ENCODE measurements at places on chromosomes 3 and 15. TPM values are rescaled to one million over a fixed set of nuclear protein-coding genes. Genes with fewer than 3 reads are reported as not detected.
A peak's percentile ranks its signal among the peaks of the same experiment; 100 is the strongest.

GRCh38 chr3:32945136-32945535 lies 6.3 kb upstream of the CCR4 start:
- no peaks in the 10 kb centered on the region for H3K4me1 ChIP-seq
- H3K27me3 ChIP-seq, result no peaks in the 10 kb centered on the region
- H3K36me3 ChIP-seq, result no peaks in the 10 kb centered on the region
- no peak overlapping the region for H3K27ac ChIP-seq
- peak; percentile 45 for DNase-seq

DNA sequence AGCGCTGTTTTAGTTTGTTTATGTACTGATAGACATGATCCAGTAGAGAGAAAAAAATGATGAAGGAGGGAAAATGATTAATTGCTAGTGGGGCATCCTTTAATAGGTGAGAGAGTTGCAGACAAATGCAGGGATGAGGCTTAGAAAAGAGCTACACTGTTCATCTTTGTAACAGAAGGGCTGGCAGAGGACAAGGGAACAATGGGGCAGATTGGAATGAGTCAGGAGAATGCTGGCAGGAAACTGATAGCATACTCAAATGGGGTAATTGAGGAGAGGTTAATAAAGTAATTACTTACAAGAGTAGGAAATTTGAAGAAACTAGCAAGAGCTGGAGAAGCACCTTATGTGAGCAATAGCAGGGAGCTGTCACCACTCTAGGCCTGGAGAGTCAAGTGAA lies 170.9 kb downstream of the OXSM start:
- no peaks in the 10 kb centered on the region for H3K4me1 ChIP-seq
- no peak overlapping the region for H3K27ac ChIP-seq
- no peak overlapping the region for H3K4me3 ChIP-seq
- no peak for DNase-seq

Gene MRPL46
- total RNA-seq, result 27.8 TPM

- H3K4me3 ChIP-seq, result no peak overlapping the region
- no peak for DNase-seq
- H3K4me1 ChIP-seq, result peaks cover 31% of the 10 kb centered on the region
Measured at GRCh38 chr3:190124067-190124466, 3.4 kb upstream of the P3H2 start.

Gene LRRC49
- 5.6 TPM for total RNA-seq

DNA sequence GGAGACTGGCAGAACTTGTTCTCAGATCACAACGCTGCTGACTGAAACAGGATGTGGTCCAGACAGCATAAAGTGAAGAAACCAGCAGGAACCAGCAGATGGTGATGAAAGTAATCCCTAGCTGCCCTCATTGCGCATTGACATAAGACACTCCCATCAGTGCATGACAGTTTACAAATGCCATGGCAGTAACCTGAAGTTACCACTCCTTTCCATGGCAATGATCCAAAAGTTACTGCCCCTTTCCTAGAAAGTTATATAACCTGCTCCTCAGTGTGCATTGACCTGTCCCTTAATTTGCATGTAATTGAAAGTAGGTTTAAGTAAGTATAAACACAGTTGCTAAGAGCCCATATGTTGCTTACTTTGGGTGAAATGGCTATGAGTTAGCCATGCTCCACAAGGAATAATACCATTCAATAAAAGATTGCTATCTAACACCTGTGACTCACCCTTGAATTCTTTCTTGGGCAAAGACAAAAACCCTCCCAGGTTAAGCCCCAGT lies 149.1 kb upstream of the CD96 start:
- no peak for DNase-seq
- no peak overlapping the region for H3K27ac ChIP-seq
- no peaks in the 10 kb centered on the region for H3K36me3 ChIP-seq
- H3K4me1 ChIP-seq, result no peaks in the 10 kb centered on the region
- no peaks in the 10 kb centered on the region for H3K27me3 ChIP-seq

DNA sequence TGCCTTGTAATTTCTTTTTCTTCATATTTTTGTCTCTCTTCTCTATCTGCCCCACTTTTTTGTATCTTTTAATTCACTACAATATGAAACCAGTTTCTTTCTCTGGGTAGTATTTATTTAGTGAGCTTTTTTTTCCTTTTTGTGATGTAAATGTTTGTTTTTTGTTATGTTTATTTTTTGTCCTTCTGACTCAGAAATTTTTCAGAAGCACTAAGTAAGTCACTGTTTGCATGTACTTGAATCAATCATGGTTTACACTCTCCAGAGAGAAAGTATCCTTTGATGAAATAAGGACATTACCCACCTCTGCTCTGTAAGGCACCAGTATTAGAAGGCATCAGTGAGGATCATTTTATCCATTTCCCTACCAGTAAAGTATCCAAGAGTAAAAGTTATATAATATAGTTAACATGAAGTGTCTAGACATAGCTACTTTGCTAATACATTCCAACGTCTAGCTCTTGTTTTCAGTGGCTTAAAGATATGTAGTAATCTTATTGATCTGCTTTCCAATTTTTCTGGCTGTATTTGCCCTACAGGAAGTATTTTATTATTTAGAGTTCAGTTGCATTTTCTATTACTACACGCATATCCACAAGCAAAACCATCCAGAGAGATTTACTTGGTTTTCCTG lies 25.4 kb downstream of the FILIP1L start:
- H3K4me1 ChIP-seq, result peaks cover 40% of the 10 kb centered on the region
- H3K36me3 ChIP-seq, result no peaks in the 10 kb centered on the region
- no peak overlapping the region for H3K4me3 ChIP-seq
- no peaks in the 10 kb centered on the region for H3K27me3 ChIP-seq

Gene CAND2
- total RNA-seq, result 25.5 TPM

DNA sequence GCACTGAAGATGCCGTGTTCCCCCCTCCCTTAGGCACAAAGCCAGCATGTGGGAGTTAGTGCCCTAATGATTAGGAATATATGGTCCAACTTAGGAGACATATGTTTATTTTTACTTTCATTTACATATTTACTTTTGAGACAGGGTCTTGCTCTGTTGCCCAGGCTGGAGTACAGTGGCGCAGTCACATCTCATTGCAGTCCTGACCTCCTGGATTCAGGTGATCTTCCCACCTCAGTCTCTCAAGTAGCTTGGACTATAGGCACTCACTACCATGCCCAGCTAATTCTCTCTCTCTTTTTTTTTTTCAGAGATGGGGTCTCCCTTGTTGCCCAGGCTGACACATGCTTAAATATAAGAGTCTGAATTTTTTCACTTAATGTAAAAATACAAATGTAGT lies 51.6 kb upstream of the TBC1D23 start:
- H3K4me1 ChIP-seq, result peaks cover 26% of the 10 kb centered on the region
- peak overlapping the region; percentile 74 for H3K27ac ChIP-seq
- H3K36me3 ChIP-seq, result no peaks in the 10 kb centered on the region
- H3K4me3 ChIP-seq, result no peak overlapping the region

Gene ZBBX
- not detected for total RNA-seq

DNA sequence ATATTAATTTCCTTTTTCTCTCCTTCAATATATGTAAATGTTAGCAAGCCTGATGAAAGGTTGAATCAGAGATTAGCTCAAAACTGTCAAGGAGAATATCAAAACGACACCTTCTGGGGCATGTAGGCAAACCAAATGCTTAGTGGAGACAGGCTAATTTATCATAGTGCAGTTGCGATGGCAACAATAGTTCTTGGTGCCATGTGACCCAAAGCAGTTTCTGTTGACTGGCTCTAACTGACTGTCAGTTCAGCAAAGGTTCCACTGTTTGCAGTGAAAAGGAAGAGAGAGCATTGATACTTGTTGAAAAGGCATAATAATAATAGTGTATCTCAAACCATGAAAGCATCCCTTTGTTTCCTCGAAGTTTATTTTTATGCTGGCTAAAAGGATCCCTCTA lies 513.9 kb downstream of the NLGN1 start:
- DNase-seq, result no peak
- H3K36me3 ChIP-seq, result no peaks in the 10 kb centered on the region
- no peak overlapping the region for H3K27ac ChIP-seq

GRCh38 chr3:107250221-107250620 lies 127.0 kb upstream of the CCDC54 start:
- H3K27ac ChIP-seq, result no peak overlapping the region
- DNase-seq, result no peak
- peaks cover 51% of the 10 kb centered on the region for H3K36me3 ChIP-seq
- no peaks in the 10 kb centered on the region for H3K27me3 ChIP-seq
- H3K4me1 ChIP-seq, result no peaks in the 10 kb centered on the region

- no peaks in the 10 kb centered on the region for H3K36me3 ChIP-seq
- DNase-seq, result peak; percentile 42
- no peaks in the 10 kb centered on the region for H3K4me1 ChIP-seq
- H3K4me3 ChIP-seq, result no peak overlapping the region
- no peaks in the 10 kb centered on the region for H3K27me3 ChIP-seq
Measured at GRCh38 chr3:141699897-141700296, 38.2 kb upstream of the RNF7 start.

Gene MKRN2OS
- not detected for total RNA-seq

GRCh38 chr3:41199866-41200668 lies 762 bp downstream of the CTNNB1 start:
- peaks cover 36% of the 10 kb centered on the region for H3K4me1 ChIP-seq
- peak overlapping the region; percentile 98 for H3K4me3 ChIP-seq
- no peaks in the 10 kb centered on the region for H3K36me3 ChIP-seq
- peak overlapping the region; percentile 98 for H3K27ac ChIP-seq

DNA sequence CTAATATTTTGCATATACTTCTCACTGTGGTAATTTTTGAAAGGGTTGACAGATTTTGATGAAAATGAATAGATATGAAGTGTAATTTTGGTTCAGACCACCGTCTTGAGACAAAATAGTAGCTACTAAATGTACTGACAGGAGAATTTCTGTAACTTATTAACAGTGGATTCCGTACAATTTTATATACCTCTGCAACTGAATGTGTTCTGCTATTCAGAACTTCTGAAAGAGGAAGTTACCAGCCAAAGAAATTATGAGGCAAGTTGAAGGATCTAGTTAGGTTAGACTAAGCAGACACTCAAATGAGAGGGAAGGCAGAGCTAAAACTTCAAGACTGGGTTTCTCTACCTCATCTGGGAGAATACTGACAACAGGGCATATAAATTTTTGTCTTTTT lies 29.4 kb downstream of the GAP43 start:
- no peaks in the 10 kb centered on the region for H3K27me3 ChIP-seq
- DNase-seq, result no peak
- peaks cover 8% of the 10 kb centered on the region for H3K4me1 ChIP-seq

GRCh38 chr3:116474032-116474780 lies 28.9 kb upstream of the LSAMP start:
- no peak for DNase-seq
- no peak overlapping the region for H3K27ac ChIP-seq
- no peaks in the 10 kb centered on the region for H3K27me3 ChIP-seq
- H3K36me3 ChIP-seq, result no peaks in the 10 kb centered on the region
- no peaks in the 10 kb centered on the region for H3K4me1 ChIP-seq

GRCh38 chr15:89002281-89002761 lies 85.9 kb upstream of the ABHD2 start:
- no peaks in the 10 kb centered on the region for H3K27me3 ChIP-seq
- DNase-seq, result no peak
- H3K27ac ChIP-seq, result no peak overlapping the region
- H3K4me3 ChIP-seq, result no peak overlapping the region
- H3K4me1 ChIP-seq, result peaks cover 7% of the 10 kb centered on the region
- no peaks in the 10 kb centered on the region for H3K36me3 ChIP-seq

GRCh38 chr15:50260969-50261496 lies 4.5 kb downstream of the HDC start:
- H3K27me3 ChIP-seq, result no peaks in the 10 kb centered on the region
- no peaks in the 10 kb centered on the region for H3K36me3 ChIP-seq

Gene ZKSCAN7
- 3.6 TPM for total RNA-seq

DNA sequence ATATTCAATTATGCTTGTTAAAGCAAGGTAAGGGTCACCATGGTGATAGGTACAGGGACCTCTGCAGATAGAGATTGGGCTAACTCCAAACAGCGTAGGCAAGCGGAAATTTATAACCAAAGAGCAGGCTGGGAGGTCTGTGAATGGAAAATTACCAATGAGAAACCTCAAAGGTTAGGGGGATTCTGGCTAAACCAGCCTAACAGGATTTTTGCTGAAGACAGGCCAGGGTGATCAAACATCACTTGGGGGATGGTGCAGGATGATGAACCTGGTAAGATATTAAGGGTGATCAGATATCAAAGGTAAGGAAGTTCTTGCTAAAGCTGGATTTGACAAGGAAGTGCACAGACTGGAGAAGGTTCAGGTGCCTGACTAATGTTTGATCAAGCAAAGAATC lies 35.3 kb upstream of the SNRPN start:
- no peak overlapping the region for H3K4me3 ChIP-seq
- H3K27me3 ChIP-seq, result no peaks in the 10 kb centered on the region
- no peaks in the 10 kb centered on the region for H3K4me1 ChIP-seq
- DNase-seq, result no peak

- H3K36me3 ChIP-seq, result no peaks in the 10 kb centered on the region
- H3K27me3 ChIP-seq, result no peaks in the 10 kb centered on the region
- peak overlapping the region; percentile 64 for H3K27ac ChIP-seq
- no peak for DNase-seq
Measured at GRCh38 chr15:68700455-68701123, 120.1 kb downstream of the ANP32A start.

GRCh38 chr15:101313041-101313761 lies 18.2 kb upstream of the SNRPA1 start:
- no peaks in the 10 kb centered on the region for H3K36me3 ChIP-seq
- no peaks in the 10 kb centered on the region for H3K27me3 ChIP-seq
- H3K27ac ChIP-seq, result no peak overlapping the region
- no peak for DNase-seq
- H3K4me1 ChIP-seq, result no peaks in the 10 kb centered on the region

- H3K4me3 ChIP-seq, result no peak overlapping the region
- peaks cover 81% of the 10 kb centered on the region for H3K4me1 ChIP-seq
- no peaks in the 10 kb centered on the region for H3K27me3 ChIP-seq
- DNase-seq, result no peak
- peaks cover 6% of the 10 kb centered on the region for H3K36me3 ChIP-seq
Measured at GRCh38 chr3:113247675-113248458, 36.5 kb downstream of the BOC start.

- no peaks in the 10 kb centered on the region for H3K36me3 ChIP-seq
- no peaks in the 10 kb centered on the region for H3K27me3 ChIP-seq
- H3K4me3 ChIP-seq, result no peak overlapping the region
- H3K27ac ChIP-seq, result no peak overlapping the region
Measured at GRCh38 chr15:78193731-78194567, 40.4 kb downstream of the ACSBG1 start.

Gene GRK7
- total RNA-seq, result not detected

DNA sequence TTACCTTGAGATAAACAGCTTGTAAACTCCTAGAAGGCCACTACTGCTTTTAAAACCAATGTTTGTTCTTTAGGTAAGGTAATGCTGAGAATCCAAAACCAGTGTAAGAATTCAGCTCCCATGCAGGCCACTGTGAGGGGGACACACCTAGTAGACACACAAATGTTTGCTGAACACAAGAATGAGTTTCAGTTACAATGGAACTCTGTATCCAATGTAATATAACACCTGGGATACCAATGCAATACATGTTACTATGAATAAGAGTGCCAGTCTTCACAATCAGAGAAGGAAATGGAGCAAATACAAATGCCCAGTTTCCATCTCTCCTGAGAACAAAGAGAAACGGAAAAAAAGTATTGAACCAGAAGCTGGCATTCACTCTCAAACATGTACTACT lies 65.9 kb downstream of the IGF2BP2 start:
- no peaks in the 10 kb centered on the region for H3K36me3 ChIP-seq
- no peak for DNase-seq
- no peaks in the 10 kb centered on the region for H3K27me3 ChIP-seq
- peaks cover 13% of the 10 kb centered on the region for H3K4me1 ChIP-seq

Measured in esophagus muscularis mucosa (tissue), 4 donors.